ENCODE measurements at places on chromosomes 12 and 14. TPM values are rescaled to one million over a fixed set of nuclear protein-coding genes. Genes with fewer than 3 reads are reported as not detected.
A peak's percentile ranks its signal among the peaks of the same experiment; 100 is the strongest.

Gene SERPINA9
- not detected for polyA plus RNA-seq

Gene RDH12
- not detected for polyA plus RNA-seq

Gene SLC39A5
- polyA plus RNA-seq: 0.11 TPM

Gene SLC10A1
- polyA plus RNA-seq: not detected

Gene KRT6A
- polyA plus RNA-seq: not detected

Gene ISCA2
- polyA plus RNA-seq: 29.6 TPM

GRCh38 chr12:95740751-95741150 lies 49.8 kb downstream of the NTN4 start:
- DNase-seq: no peak

- no peak for DNase-seq
Observed at GRCh38 chr14:75077794-75078193, 8.4 kb downstream of the ZC2HC1C start.

- no peak for DNase-seq
Observed at GRCh38 chr14:103736546-103737431, 21.2 kb downstream of the ZFYVE21 start.

- no peak for DNase-seq
Observed at GRCh38 chr14:100587086-100587762, at the start of gene BEGAIN. TSS of gene BEGAIN (minus strand) at chr14:100587417. CDS start at chr14:100587290, 127 bp downstream.

GRCh38 chr12:66217342-66217917 lies 28.4 kb downstream of the IRAK3 start:
- DNase-seq: peak; percentile 50

GRCh38 chr12:39692258-39692853 lies 72.8 kb upstream of the ABCD2 start:
- peak; percentile 5 for DNase-seq

GRCh38 chr12:101727098-101727497 lies 12.2 kb downstream of the SYCP3 start:
- no peak for DNase-seq

GRCh38 chr12:121992059-121992879 lies 29.4 kb upstream of the BCL7A start:
- DNase-seq: peak; percentile 97

GRCh38 chr14:57811998-57812546 lies 53.8 kb downstream of the SLC35F4 start:
- DNase-seq: no peak

GRCh38 chr14:102817942-102818940 lies 41.0 kb downstream of the TRAF3 start:
- no peak for DNase-seq

GRCh38 chr12:48994224-48995085 lies 4.7 kb downstream of the DDN start:
- no peak for DNase-seq

DNA sequence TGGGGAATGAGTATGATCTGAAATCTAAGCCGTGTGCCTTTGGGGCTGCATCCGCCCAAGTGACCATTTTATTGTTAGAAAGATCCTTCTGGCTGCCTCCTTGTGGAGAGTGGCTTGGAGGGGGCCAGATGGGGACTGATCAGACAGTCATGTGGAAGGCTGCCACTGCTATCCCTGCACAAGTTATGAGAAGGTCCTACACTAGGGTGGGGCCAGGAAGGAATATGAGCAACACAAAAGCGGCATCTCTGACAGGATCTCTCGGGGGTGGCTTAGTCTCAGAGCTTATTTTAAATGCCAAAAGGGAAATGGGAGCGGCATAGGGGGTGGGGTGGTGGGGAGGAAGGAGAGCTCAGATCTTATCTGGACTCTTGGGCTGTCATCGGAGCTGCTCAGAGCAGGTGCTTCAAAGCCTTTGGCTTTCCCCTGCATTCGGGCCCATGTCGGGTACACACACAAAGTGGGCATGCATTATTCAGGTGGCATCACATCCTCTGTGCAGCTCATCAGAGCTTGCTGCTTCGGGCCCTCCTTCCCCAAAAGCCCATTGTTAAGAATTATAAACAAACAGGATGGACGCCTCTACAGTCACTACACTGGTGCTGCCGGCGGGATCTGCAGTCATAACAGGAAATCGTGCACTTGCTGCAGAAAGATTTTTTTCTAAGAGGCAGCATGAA lies 805.4 kb downstream of the VRK1 start:
- no peak for DNase-seq

DNA sequence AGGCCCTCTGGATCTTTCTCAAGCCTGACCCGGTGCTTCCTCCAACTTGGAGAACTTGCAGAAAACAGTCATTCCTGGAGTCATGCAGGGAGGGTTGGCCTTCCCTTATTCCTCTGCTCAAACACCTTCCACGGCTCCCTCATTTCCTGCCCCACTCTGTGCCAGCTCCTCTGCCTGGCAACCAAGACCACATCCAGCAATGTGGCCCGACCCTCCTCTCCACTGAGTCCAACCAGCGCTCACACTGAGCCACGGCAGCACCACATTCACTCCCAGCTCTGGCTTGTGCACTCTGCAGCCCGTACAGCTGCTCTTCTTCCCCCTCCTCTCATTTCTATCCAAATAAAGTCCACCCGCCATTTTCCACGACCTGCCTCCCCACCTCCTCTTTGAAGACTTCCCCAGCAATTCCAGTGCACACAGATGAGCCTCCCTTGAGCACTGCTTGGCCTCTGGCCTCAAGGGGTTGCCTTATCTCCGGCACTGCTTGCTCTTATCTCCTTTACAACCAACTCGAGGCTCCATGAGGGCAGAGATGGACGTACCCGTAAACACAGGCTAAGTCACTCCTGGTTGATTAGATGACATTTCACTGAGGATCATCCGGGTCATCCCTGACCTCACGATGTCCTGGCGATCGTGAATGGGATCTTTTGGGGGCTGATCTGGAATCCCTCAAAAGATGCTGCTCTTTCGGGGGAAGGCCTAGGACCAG lies 5.4 kb downstream of the PGF start:
- no peak for DNase-seq

DNA sequence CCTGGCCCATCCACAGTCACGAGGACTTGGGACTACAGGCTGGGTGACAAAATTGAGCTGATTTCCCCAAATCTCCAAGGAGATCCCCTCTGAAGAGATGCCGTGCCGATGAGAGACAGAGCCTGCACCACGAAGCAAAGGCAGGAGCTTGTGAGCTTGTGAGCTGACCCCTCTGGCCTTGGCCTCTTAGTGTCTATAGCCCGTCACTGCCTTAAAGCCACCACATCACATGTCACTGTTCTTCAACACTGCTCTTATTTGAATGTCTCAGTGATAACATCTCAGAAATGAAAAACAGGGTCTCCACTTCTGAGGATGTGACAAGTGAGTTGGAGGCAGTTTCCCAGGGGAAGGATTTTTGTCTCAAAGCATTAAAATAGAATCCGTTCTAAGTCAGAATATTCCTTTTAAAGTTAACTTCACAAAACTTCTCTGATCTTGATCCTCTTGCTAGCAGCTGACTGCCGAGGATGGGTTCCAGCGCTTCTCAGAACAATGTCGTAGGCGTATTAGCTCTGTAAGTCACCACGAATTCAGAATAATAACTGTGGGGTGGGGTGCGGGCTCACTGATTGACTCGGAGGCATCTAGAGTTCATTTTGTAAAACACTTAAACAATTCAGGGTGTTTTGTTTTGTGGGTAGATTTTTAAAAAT lies 37.5 kb downstream of the CHST11 start:
- no peak for DNase-seq

GRCh38 chr12:57240066-57240921 lies 10.7 kb downstream of the STAC3 start:
- DNase-seq: no peak

DNA sequence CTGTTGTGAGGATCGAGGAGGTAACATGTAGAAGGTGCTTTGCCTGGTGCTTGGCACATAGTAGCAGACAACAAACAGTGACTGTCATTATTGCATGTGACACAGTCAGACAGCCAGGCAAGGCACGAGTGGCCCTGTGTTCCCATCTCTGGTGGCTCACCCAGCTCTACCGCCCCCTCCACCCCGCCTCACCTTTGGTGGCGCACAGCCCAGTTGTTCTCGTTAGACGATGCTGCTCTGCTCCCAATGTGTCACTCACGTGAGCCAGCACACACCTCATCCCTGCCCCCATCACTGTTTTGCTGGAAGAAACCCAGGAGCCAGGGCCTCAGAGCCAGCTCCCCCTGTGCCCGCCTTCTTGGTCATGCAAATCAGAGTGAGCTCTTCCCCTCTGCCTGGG lies 113.3 kb downstream of the CALM1 start:
- DNase-seq: no peak

DNA sequence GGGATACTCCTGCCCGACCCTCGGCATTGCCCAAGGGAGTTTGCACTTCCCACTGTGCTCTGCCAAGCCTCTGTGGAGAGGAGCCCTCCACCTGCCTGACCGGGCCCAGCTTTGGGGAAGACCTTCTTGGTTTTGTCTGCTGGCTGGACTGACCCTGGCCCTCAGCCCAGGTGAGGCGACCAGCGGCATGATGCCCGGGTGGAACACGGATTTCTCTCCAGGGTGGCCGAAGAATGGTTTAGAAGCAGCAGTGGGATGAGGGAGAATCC lies 15.6 kb downstream of the ZBTB42 start:
- no peak for DNase-seq

DNA sequence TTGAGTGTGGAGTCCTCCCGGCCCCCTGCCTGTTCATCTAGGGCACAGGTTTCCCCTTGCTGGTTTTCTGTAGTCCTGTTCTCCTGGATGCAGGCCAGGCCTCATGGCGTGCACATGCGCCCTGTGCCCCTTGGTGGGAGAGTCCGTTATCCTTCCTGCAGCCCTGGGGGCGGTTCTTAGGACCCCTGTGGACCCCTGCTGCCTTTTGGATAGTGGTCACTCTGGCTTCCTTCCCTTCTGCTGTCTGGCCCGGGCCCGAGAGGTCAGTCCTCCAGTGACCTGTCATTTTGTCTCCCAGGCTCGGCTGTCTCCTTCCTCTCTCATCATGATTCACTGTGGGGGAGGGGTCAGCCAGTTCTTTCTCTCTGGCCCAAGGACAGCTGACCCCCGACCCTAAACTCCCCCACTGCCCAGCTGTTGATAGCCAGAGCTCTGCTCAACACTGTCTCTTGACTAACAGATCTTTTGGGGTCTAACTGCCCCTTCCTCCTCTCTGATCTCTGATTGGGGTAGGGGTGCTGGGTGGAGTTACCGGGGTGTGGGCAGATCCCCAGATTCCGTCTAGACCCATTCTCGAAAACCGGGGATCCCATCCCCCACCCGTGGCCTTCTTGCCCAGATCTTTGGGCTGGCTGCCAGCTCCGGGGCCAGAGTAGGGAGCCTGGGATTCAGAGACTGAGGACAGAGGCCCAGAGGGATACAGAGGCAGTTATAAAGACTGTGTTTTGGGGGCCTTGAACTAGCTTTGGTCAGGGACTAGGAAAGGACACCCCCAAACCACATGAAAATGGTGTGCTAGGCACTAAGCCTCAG lies 7.0 kb downstream of the CCND2 start:
- no peak for DNase-seq

DNA sequence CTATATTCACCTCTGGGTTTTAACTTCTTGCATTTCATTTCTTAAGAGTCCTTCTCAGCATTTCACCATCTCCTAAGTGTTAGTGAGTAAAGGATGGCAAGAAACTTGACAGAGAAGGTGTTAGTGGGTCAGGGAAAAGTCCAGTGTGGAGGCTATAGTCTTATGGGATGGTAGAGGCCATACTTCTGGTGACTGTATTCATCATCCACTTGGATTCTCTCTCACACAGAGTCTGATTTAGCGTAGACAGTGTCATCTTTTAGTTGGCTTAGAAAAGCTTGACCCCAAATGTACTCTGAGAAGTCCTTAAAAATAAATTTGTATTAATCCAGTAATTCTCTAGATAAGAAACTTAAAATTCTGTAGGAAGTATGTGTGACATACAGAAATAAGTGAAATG lies 232.4 kb upstream of the FBXO33 start:
- no peak for DNase-seq

DNA sequence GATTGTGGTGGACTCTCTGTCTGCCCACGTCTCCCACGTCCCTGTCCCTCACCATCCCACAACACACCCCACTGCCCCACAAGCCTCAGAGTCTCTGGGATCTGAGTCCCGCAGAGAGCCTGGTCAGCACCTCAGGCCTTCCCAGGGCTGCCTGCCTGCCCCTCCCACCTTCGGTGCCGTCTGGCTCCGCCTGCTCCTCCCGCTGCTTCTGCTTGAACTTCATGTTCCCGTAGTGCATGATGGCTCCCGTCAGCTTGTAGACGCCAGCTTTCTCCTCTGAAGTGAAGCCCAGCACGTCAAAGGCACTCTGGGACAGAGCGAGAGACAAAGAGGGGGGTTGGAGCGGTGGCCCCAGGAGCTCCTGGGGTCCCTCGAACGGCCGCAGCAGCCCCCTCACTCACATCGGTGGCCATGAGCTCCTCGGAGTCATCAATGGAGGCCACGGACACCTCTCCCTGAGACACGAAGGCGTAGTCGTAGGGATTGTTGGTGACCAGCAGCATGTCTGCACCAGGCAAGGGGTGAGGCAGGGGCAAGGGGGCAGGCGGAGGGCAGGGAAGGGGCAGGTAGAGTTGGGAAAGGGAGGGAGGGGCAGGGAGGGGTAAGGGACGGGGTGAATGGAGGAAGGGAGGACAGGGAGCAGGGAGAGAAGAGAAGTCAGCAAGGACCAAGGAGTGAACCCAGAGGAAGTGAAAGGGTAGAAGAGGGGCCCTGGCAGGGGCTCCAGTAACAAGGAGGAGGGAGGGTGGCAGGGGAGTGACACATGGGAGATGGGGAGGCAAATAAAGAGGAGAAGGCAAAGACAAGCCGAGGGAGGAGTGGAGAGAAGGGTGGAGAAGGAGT lies 5.6 kb downstream of the MYH6 start:
- DNase-seq: no peak

All from endothelial cell of umbilical vein (primary cell).